Fibroblast of skin of right biceps (primary cell): ENCODE measurements at places on chromosomes 6 and 20.
A peak's percentile ranks its signal among the peaks of the same experiment; 100 is the strongest.

- no peak for DNase-seq
These were observed 142.3 kb downstream of the ATXN1 start for GRCh38 chr6:16618962-16619361.

- DNase-seq = peak; percentile 84
These were observed 197.9 kb upstream of the GRIK2 start for GRCh38 chr6:101195588-101195987.

- DNase-seq = peak; percentile 36
These were observed 622 bp downstream of the APCDD1L start for GRCh38 chr20:58514321-58515232.

DNA sequence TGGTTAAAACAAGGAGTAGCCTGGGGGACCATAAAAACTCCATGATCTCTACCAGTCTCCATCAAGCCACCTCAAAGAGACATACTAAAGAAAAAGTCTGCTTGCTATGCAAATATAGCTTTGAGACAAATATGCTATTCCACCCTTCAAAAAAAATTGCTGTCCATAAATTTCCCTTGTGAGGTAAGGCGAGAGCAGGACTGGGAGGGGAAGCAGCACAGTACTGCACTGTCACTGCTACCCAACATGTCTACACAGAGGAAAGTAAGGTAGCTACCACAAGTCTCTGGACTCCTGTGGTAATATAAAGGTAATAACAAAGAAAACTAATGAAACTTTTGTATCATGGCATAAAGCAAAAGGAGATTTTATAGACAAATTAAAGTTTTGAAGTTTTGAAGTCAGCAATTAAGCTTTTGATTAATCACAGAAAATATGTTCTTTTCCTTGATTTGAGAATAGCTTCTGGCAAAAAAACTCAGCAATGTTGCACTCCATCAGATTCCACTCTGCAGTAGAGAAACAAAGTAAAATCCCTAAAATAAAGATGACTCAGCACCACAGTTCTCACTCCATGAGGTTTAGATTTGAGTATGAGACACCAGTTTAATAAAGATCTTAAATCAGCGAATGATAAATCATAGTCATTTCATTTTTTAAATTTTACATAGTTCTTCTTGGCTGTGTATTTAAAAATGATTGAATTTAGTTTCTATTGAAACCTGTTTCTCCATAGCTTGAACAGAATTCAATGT lies 602.4 kb downstream of the COL12A1 start:
- peak; percentile 75 for DNase-seq

DNA sequence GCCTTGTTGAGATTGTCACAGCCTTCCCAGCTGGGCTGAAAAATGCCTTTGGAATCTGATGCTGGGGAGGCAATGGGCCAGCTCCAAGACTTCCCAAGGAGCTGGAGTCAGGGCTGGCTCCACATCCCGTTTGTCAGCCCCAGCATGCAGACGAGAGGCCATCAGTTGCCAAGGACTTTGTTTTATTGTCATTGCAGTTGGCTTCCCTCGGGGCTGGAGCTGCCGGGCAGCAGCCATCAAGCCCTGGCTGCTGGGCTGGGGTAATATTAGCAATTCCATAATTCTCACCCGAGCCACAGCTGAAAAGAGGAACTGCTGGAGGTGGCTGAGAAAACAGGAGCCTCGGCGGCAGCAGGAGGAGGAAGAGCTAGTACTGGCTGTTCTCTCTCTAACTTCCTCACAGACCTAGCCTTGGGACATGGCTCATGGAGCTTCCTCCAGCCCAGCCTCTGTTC lies 182.5 kb downstream of the CDC5L start:
- DNase-seq = peak; percentile 75

DNA sequence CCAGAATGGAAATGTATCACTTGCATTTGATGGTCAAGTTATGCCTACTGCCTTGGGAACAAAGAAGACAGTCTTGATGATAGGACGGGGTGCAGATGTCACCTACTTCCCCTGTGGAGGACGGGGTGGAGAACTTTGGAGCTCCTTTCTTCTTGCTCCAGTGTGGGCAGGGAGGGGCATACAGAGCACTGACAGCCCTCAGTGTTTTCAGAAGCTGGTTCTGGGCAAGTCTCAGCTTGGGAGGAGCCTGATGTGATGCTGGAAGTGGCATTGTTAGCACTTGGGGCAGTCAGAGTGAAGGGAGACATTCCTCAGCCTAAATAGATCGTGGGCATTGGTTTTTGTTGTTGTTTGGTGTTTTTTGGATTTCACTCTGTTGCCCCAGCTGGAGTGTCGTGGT lies 59.7 kb downstream of the SYNJ2 start:
- DNase-seq = no peak

DNA sequence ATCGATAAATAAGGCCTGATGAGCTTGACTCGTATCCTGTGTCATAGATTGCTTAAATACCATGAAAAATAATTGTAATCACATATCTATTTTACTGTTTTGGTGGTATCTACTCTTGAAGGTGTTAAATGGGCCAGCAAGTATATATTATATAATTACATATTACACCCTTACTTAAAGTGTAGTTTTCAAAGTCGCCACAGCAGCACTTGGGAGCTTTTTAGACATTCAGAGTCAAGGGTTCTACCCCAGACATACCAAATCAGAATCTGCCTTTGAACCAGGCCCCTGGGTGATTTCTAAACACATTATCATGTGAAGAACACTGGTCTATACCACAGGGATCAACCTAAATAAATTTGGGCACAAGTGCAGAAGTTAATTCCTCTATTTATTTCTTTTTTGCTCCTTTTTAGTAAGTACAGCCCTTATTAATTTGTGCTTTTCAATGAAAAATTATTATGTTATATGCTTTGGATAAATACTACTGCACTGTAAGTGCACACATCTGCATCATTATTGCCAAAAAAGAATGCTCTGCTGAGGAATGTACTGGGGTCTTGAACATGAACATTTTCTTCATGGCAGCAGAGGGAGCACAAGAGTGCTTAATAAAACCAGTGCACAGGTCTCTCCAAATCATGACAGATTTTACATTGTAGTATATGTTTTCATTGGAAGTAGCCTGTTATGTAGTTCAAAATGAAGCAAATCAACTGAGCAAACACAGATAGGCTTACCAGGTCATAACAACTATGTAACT lies 3.1 kb upstream of the ATXN1 start:
- peak; percentile 71 for DNase-seq

- no peak for DNase-seq
These were observed 149.7 kb upstream of the TNFAIP3 start for GRCh38 chr6:137717074-137718073.

GRCh38 chr6:119121367-119121766 lies 42.9 kb upstream of the FAM184A start:
- DNase-seq = no peak

DNA sequence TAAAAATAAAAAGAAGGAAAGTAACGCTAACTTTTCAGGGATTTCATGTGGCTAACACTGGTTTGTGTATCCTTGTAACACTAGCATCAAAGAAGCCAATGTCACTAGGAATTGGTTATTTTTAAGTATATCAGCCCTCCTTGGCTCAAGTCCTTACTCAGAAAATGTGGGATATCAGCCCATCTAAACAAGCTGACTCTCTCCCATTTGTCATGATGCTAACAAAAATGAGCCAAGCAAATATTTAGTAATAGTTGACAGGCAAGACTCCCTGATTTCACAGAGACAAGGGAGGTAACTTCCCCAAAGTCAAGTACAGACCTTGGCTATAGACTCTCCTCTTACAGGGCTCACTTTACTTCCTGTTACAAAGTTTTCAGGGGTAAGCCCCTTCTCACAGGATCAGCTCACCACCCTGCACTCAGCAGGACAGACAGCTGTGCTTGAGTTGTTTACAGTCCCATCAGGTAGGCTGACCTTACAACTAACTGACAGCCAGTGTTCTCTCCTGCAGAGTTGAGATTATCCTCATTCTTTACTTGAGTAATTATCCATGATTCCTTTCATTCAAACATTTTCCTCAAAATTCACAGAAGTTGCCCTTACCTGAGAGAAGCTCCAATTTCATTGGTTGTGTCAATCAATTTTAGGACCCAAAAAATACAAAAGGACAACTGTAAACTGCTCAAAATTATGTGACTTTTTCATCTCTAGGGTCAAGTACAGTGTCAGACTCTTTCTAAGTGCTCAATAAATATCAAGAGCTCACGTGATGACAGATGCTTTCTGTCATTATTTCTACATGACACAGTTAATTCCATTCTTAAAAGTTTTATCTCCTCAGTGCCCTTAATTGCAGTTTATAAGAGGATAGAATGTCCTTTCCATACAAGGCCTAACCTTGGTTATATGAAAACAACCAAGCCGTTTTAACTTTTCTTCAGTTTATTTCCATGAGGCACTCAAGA lies 38.1 kb upstream of the BMP5 start:
- DNase-seq = no peak

- no peak for DNase-seq
These were observed 37.0 kb downstream of the MDFI start for GRCh38 chr6:41675176-41675775.

- no peak for DNase-seq
These were observed 26.0 kb downstream of the KCNQ2 start for GRCh38 chr20:63446216-63447024.

DNA sequence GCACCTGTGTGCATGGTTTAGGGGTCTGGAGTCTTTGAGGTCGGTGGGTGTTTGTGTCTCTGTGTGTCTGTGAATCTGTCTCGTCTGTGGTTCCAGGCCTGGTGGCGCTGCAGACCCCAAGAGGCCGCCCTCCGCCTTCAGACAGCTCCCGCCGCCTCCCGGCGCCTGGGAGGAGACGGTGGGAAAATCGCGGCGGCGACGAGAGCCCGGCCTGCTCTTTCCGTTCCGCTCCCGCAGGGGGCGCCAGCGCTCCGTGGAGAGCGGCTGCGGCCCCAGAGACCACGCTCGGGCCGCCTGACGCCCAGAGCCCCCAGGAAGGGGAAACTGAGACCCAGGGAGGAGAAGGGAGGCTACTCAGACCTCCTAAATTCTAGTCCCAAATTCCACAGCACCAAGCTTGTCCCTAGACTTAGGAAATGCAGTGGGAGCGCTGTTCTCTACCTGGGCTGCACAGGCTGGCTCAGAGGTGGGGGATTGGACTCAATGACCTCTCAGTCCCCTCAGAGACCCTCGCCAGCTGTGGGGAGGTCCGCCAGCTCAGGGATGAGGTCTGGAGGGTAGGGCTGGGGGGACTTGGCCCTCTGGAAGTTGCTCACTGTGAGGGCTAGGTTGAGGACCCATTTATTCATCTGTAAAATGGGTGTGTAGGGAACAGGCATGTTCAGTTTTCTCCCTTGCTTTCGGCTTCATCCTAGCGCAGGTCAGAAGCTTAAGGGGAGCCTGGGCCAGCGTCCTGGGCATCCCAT lies 36.9 kb upstream of the BLCAP start:
- DNase-seq = peak; percentile 19

- DNase-seq = no peak
These were observed 198.6 kb downstream of the FOXA2 start for GRCh38 chr20:22385602-22386305.

GRCh38 chr6:55957961-55958422 lies 82.6 kb upstream of the BMP5 start:
- peak; percentile 75 for DNase-seq

DNA sequence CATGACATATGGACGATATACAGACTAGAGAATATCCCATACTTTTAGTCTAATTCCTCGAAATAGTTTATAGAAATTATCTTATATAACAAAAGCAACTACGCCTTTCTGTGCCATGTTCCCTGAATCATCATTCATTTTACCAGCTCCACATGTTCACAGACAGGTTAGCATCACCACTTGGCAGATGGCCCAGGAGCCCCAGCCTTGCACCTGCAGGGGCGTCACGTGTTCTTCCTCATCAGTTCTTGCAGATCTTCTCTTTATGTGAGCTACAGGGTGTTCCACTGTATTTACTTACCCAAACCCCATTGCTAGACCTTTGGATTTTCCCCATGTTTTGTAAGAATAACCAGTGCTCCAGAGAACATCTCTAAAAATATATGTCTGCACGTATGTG lies 12.6 kb upstream of the BNIP5 start:
- DNase-seq = no peak

DNA sequence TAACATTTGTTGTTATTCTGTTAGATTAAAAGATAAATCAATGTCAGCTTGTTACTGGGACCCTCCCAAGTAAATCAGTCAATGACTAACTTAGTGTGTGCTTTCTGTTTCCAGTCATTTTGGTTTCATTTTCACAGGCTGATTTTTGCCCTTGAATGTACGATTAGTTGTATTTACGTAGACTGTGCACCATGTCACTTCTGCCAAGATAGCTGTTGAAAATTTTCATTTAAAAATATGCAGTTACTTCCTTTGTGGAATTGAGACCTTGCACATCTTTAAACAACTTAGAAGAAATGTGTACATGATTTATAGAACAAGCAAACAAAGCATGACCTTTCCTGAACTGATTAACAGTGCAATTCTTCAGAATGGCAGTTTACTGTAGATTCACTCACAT lies 944.8 kb upstream of the CITED2 start:
- DNase-seq = peak; percentile 35

DNA sequence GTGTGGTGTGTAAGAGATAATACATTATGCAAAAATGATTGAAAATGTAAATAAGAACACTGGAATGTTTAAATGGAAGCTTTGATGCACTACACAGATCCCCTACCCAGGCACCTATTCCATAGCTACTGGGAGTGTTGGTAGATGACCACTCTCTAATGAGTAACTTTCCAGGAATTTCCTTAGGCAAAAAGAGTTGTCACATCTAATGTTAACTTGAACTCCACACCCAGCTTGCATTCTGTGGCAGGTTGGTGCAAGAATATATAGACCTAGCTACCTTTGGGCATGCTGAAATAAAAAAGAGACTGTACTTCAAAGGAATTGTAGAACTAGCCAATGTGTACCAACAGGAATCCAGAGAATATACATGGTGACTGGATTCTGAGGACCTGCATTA lies 1254.2 kb upstream of the EYS start:
- DNase-seq = no peak

GRCh38 chr20:32575227-32575581 lies 9.9 kb downstream of the NOL4L start:
- no peak for DNase-seq

- DNase-seq = peak; percentile 46
These were observed 194.6 kb downstream of the OTOR start for GRCh38 chr20:16942756-16943155.

- no peak for DNase-seq
These were observed 17.9 kb downstream of the CHMP4B start for GRCh38 chr20:33828967-33829560.

GRCh38 chr6:122650403-122650802 lies 40.2 kb downstream of the PKIB start:
- DNase-seq = no peak

DNA sequence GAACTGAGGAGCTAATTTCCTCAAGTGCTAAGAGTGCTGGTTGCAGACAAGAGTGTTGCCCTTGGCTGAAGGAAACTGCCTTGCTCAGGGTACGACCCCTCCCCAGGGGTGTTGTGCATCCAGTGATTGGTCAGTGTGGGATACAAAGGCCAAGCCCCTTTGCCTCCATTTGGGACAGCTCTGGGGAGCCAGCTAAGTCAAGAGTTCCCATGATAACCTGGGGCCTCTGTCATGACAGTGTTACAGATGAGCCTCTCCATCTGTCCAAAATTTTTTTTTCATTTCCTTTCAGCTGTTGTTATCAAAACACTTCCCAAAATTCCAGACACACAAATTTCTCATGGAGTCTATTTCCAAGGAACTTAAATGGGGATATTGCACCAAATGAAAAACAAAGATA lies 93.3 kb downstream of the HS3ST5 start:
- DNase-seq = no peak

- no peak for DNase-seq
These were observed 49.7 kb upstream of the TGM3 start for GRCh38 chr20:2246069-2246491.
